CD8-positive, alpha-beta memory T cell (primary cell): ENCODE measurements at places on chromosomes 7 and 10. TPM values are rescaled to one million over a fixed set of nuclear protein-coding genes. Genes with fewer than 3 reads are reported as not detected.

POLR2J2 gene
- 9.0 TPM for total RNA-seq

GNA12 gene
- 20.6 TPM for total RNA-seq

UNCX gene
- not detected for total RNA-seq

MBL2 gene
- not detected for total RNA-seq

GPR15LG gene
- total RNA-seq = not detected

ASAH2B gene
- 9.6 TPM for total RNA-seq

WNT2 gene
- total RNA-seq = not detected

CNPY1 gene
- not detected for total RNA-seq
